ENCODE measurements at places on chromosomes 2 and 18. TPM values are rescaled to one million over a fixed set of nuclear protein-coding genes. Genes with fewer than 3 reads are reported as not detected.

GRCh38 chr2:24513281-24514071 is 22.4 kb downstream of the NCOA1 start:
- no peaks in the 10 kb centered on the region for H3K36me3 ChIP-seq
- peak; percentile 31 for DNase-seq
- H3K27ac ChIP-seq = no peak overlapping the region
- H3K4me3 ChIP-seq = no peak overlapping the region
- peaks cover 26% of the 10 kb centered on the region for H3K4me1 ChIP-seq
- no peaks in the 10 kb centered on the region for H3K27me3 ChIP-seq

DNA sequence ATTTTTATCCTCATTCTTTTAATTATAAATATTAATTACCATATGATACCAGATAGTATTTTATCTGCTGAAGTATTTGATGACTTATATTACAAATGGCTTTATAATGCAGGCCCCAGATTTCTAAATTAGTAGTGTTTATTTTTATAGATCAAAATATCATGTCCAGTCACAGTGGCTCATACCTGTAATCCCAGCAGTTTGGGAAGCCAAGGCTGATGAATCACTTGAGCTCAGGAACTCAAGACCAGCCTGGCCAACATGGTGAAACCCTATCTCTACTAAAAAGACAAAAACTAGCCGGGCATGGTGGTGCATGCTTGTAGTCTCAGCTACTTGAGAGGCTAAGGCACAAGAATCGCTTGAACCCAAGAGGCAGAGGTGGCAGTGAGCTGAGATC is 100.1 kb upstream of the ARHGAP15 start:
- no peak overlapping the region for H3K4me3 ChIP-seq
- H3K27ac ChIP-seq = no peak overlapping the region
- no peaks in the 10 kb centered on the region for H3K27me3 ChIP-seq
- peaks cover 4% of the 10 kb centered on the region for H3K4me1 ChIP-seq
- DNase-seq = no peak

- DNase-seq = no peak
- H3K27me3 ChIP-seq = no peaks in the 10 kb centered on the region
- H3K27ac ChIP-seq = no peak overlapping the region
- H3K36me3 ChIP-seq = no peaks in the 10 kb centered on the region
- no peaks in the 10 kb centered on the region for H3K4me1 ChIP-seq
- no peak overlapping the region for H3K4me3 ChIP-seq
These were observed 206.5 kb upstream of the SH3BP4 start for GRCh38 chr2:234745347-234745746.

DNA sequence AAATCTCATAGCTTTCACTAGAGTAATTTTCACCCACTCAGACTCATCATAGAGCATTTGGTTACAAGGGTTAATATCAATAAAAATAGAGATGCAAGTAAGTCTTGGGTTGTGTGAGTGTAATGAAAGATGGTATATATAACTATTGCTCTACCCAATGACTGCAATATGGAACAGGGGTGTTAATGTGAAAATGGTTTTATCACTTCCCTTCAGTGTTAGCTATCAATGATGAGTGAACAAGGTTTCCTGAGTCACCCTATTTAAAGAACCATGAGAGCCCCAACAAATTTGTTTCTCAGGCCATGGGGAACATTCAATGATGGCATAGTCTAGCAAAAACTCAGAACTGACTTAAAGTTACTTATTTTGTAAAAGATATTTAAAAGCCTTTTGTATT is 1133.6 kb upstream of the ZEB2 start:
- H3K27ac ChIP-seq = no peak overlapping the region
- DNase-seq = no peak
- no peaks in the 10 kb centered on the region for H3K36me3 ChIP-seq

DNA sequence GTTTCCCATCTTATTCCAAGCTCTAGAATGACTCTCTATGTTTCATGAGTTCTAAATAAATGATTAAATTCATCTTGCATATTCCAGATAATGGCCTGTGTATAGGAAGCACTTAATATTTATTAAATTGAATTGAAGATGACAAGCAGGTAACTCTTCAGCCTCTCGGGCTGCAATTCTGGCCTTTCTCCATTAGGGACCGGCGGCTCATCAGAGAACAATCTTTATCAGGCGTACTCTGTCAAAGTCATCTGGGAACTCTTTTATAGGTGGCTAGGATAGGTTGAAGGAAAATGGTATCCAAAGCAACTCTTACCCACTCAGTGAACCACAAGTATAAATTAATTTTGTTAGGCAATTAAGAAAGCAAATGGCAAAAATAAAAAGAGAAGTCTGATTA is 308.5 kb downstream of the NOL4 start:
- H3K4me3 ChIP-seq = no peak overlapping the region
- no peak overlapping the region for H3K27ac ChIP-seq
- no peaks in the 10 kb centered on the region for H3K36me3 ChIP-seq
- H3K4me1 ChIP-seq = no peaks in the 10 kb centered on the region
- no peak for DNase-seq

DNA sequence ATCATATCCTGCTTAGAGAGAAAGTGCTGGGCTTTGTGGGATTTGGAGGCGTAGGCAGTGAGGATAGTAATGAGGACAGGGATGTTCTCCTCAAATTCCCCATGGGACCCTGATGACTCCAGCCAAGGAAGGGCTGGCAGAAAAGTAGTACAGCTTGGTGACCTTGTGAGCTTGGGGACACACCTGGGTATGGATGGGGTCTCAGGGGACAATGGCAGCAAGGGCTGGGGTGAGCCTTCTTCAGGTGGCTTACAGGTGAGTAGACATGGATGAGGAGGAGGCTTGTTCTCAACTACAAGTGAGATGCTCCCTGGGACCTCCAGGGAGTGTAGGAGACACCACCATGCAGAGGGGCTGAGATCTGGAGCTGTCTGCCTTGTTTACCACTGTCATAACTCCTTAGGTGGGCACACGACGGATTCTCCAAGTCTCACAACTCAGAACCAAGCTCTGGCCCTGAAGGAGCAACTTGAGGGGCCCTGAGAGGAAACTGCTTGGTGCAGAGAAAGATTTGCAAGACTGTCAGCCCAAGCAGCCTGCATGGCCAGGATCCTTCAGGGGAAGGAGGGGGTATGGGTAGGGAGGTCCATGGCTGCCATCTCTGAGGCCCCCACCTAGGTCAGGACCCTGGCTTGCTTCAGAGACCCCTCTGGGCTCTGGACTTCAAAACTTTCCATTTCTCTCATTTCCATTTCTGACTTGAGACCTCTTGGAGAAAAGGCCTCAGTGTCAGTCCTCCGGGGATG is 262.8 kb downstream of the DYSF start:
- H3K27ac ChIP-seq = no peak overlapping the region
- no peak overlapping the region for H3K4me3 ChIP-seq
- no peaks in the 10 kb centered on the region for H3K36me3 ChIP-seq
- no peaks in the 10 kb centered on the region for H3K27me3 ChIP-seq
- DNase-seq = no peak
- H3K4me1 ChIP-seq = peaks cover 3% of the 10 kb centered on the region

REG1B gene
- not detected for total RNA-seq

MROH2A gene
- total RNA-seq = not detected

All from lung (tissue), 17 donors.